ENCODE measurements at places on chromosomes 16 and 17.

- no peak for DNase-seq
Observed at GRCh38 chr17:61135782-61136181, 263.9 kb upstream of the TBX2 start.

- DNase-seq, result no peak
Observed at GRCh38 chr16:27228621-27229501, 25.5 kb downstream of the KDM8 start.

DNA sequence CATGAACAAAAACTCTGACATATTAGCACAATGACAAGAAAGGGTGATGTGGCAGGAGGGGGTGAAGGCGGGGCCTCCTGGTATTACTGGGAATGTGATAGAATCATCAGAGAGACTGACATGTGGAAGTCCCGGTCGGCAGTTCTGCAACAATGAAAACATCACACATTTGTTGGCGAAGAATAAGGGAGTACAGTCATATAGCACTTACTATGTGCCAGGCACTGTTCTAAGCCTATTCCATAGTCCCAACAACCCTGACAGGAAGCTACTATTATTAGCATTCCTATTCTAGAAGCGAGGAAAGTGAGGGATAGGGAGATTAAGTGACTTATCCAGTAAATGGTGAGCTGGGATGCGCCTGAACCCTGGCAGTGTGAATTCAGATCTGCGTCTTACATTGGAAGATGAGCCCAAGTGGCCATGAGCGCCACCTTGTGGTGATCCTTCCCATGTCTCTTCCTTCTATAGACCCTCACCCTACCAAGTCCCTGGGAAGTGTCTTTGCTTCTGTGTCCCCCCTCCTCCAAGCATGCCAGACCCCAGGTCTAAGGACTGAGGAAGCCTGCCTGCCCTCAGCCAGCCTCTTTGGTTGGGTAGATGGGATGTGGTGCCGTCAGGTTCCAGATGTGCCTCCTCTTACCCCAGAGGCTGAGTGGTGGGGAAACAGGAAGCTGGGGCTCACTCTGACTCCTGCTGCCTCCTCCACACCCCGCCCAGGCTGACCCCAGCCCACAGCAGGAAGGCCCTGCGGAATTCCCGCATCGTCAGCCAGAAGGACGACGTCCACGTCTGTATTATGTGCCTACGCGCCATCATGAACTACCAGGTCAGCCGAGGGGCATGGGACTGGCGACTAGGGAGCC, 14.0 kb downstream of the FMNL1 start:
- peak; percentile 62 for DNase-seq

- DNase-seq, result peak; percentile 58
Observed at GRCh38 chr17:35373984-35374765, 754 bp upstream of the SLFN11 start.

DNA sequence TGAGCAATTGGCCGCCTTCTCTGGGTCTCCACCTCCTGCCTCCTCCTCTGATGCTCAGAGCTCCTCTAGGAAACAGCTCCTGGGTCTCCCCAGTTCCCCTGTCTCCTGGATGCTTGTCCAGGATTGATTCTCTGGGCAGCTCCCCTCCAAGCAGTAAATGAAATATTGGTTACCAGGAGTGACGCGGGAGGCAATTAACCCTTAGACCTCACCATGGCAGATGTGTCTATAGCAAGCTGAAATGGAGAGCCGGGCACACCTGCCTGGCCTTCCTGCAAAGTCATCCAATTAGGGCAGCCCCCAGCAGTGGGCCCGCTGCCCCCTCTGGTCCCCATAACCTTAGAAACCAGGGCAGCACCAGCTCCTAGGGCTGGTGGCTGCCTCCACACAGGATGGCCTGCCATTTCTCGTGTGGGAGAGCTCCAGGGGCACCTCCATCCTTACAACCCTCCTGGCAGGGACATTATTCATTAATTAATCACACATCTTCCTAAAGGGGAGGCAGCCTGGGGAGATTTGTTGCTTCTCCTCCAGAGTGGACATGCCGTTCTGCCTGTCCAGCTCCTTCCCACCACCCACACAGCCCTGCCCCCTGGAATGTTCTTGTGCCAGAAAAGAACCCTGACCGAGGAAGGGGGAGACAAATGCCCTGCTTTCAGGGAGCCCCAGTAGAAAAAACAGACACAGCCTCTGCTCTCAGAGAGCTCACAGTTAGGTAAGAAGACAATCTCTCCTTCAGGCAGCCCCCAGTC, 8.3 kb upstream of the KIF18B start:
- no peak for DNase-seq

GRCh38 chr17:62722625-62723024, 85.5 kb downstream of the MARCHF10 start:
- no peak for DNase-seq

- DNase-seq, result no peak
Observed at GRCh38 chr17:74241431-74241830, 28.1 kb downstream of the TTYH2 start.

- DNase-seq, result no peak
Observed at GRCh38 chr17:43574896-43575525, 28.9 kb upstream of the ETV4 start.

- DNase-seq, result no peak
Observed at GRCh38 chr16:88086571-88087516, 135.6 kb downstream of the BANP start.

- no peak for DNase-seq
Observed at GRCh38 chr16:11494029-11494428, 92.7 kb downstream of the LITAF start.

GRCh38 chr17:60154616-60155426, 5.0 kb downstream of the CA4 start:
- no peak for DNase-seq

GRCh38 chr17:31413874-31414549, 22.5 kb downstream of the RAB11FIP4 start:
- no peak for DNase-seq

- DNase-seq, result no peak
Observed at GRCh38 chr16:55044201-55044975, 113.7 kb downstream of the IRX5 start.

GRCh38 chr17:17512866-17513265, 16.7 kb upstream of the RASD1 start:
- no peak for DNase-seq

GRCh38 chr17:13484020-13484419, 117.7 kb downstream of the HS3ST3A1 start:
- no peak for DNase-seq

DNA sequence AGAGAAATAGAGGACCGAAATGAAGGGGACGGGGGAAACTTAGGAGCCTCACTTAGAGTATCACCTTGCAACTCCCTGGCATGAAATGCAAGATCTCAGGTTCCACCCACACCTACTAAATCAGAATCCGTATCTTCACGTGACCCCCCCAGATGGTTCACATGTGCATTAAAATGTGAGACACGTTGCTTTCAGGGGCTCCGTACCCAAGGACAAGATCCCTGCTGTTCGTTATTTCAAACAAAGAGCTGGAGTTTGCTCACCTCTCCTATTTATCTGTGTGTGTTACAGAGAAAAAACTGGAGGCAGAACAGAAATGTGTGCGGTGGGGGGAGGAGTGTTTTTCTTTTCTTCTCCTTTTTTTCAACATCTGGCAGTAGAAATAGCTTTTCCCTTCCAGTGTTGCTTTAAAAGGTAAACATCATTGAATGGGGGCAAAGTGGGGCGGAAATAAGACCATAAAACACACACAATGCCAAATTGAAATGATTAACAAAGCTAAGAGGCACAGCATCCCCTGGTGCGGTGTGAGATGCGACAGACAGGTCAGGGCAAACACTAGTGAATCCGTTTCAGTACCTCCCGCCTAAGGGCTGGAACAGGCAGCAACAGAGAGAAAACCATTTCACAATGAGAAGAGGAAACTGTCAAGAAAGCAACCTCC, 145.4 kb downstream of the SOX9 start:
- DNase-seq, result no peak

- no peak for DNase-seq
Observed at GRCh38 chr16:74257061-74257460, 39.6 kb upstream of the PSMD7 start.

DNA sequence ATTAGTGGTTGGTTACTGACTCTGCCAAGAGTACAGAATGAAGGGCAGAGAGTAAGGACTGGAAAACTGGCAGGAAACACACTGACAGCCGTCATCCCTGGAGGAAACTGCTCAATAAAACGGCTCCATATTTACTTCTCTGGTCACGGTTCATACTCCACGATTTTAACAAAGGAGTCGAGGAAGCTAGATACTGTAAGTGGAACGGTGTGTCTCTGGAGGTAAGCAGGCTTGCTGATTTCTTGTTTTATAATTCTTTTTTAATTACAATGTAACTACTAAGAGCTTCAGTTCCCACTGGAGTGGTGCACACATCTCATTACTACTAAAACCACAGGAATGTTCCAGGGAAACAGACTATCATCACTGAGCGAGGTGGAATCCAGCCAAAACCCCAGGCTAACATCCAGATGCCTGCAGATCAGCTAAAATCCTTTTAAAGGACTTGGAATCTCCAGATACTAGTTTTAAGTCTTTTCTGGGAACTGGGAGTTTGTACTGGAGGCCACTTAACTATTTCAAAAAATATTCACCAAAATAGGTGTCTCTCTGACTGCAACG, 17.8 kb downstream of the SERPINF1 start:
- no peak for DNase-seq

GRCh38 chr17:48892940-48893645, 506 bp downstream of the ATP5MC1 start:
- no peak for DNase-seq

- DNase-seq, result no peak
Observed at GRCh38 chr16:6258056-6258455, 1074.6 kb upstream of the RBFOX1 start.

DNA sequence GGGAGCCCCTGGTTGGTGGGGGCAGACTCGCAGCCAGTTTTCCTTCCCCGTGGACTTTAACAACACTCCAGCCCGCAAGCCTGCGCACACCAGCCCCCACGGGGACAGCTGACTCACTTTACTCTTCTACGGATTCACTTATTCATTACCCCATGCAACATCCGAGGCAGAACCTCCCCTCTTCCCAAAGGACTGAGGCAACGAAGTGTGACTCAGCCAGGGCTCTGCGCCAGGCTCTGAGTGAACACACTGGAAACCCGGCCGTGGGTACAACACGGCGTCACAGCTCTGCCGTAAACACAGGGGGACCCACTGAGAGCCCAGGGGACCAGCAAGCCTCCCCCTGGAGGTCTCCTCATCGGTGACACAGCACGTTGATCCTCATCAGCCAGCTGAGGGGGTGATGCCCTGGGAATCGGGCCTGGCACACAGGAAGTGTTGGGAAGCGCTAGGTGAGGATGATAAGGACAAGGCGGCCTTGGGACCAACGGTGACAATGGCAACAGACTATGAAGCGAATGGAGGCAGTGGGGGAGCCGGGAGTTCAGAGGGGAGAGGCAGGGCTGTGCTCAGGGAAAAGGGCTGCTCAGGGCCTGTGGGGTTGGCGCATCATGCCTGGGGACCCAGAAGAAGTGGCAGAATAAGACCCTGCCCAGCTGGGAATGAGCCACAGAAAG, 14.6 kb downstream of the COTL1 start:
- no peak for DNase-seq

- DNase-seq, result no peak
Observed at GRCh38 chr16:86071611-86072240, 172.8 kb downstream of the IRF8 start.

DNA sequence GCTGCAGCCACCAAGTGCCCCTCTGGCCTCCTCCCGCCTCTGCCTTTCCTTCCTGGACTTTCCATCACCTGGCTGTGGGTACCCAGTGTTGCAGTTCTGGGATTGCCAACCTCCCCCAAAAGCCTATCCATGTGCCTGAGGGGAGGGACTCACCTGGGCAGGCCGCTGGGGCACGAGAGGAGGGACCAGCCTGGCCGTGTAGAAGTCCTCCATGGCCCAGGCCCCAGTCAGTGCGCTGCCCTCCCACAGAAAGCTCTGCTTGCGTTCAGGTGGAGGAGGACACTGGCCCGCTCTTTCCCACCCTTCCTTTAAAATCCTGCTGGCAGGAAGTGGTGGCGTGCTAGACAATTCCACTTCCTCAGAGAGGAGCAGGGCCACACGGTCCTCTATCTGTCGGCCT, 14.2 kb downstream of the SLX4 start:
- no peak for DNase-seq

GRCh38 chr16:67150047-67150832, 558 bp downstream of the B3GNT9 start:
- DNase-seq, result no peak

DNA sequence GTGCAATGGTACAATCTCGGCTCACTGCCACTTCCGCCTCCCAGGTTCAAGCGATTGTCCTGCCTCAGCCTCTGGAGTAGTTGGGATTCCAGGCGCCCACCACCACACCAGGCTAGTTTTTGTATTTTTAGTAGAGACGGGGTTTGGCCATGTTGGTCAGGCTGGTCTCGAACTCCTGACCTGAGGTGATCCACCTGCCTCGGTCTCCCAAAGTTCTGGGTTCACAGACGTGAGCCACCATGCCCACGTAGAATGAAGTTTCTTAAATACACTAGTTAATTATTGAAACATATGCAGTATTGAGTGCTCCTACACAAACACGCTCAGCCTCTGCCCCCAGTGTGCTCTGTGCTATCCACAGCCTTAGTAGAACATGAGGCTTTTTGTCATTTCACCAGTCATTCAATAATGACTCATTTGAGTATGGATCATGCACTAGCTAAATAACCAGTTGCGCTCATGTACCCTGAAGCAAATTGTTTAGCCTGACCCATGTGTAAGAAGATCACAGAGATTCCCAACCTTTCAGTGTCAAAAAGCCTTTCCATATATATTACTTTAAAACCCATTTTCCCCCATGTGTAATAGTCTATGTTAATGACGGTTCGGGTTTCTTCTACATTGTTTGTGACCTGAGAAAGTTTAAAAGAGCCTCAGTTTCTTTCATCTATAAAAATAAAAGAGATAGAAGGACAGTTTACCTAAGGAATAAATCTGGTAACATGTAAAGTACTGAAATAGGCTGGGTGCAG, 49.7 kb downstream of the TUBD1 start:
- DNase-seq, result no peak

DNA sequence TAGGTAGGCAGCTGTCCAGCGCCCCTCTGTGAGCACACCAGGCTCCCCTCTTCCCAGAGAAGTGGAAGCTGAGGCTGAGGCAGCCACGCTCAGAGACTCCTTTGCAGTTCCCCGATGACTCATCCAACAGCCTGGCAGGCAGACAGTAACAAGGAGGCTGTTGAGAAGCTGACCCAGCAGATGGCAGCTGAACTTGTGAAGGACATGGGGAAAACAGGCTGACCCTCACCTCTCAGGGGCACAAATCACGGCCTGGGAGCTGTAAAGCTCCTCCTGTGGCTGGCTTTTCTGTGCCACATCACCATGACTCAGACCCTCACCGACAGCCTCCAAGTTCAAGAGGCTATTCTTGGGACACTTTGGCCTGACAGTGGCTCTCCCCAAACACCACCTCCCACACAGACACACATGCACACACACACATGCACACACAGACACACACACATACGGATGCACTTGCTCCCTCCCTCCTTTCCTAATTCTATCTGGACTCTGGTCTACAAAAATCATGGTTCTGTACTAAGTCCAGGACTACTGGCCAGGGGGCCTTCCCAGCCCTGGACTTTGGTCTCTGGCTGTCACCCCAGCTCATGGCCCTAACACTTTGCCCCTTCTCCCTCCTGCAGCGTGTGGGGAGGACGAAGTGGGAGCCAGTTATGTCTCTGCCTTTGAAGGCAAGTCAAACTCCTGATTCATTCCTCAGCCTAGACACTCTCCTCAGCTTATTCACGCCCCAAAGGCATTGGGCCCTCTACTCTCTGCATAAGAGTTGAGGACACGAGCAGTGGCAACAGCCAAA, 23.2 kb downstream of the MAP3K14 start:
- DNase-seq, result no peak

GRCh38 chr16:3274490-3274889, 8.8 kb upstream of the ZNF263 start:
- DNase-seq, result no peak
